ENCODE measurements at places on chromosomes 7 and 10.
A peak's percentile ranks its signal among the peaks of the same experiment; 100 is the strongest.

DNA sequence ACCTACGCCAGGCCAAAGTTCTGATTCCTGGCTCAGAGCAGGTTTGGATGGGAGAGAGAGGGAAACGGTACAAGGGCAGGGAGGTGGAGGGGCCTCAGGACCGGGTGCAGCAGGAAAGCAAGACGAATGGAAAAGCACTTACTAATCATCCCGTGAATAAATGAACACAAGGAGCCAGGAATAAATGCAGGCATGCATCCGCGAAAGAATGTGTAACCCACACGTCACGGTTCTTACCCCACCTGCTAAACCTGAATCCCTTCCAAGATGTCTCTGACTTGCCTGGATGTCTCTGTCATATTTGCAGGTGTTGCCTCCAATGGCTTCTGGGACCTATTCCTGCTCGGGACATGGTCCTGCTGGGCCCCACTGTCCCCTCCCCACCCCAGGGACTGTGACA, 335.2 kb upstream of the RNF32 start:
- DNase-seq: no peak

- DNase-seq: no peak
Observed at GRCh38 chr10:102965311-102965851, 47.3 kb downstream of the CNNM2 start.

DNA sequence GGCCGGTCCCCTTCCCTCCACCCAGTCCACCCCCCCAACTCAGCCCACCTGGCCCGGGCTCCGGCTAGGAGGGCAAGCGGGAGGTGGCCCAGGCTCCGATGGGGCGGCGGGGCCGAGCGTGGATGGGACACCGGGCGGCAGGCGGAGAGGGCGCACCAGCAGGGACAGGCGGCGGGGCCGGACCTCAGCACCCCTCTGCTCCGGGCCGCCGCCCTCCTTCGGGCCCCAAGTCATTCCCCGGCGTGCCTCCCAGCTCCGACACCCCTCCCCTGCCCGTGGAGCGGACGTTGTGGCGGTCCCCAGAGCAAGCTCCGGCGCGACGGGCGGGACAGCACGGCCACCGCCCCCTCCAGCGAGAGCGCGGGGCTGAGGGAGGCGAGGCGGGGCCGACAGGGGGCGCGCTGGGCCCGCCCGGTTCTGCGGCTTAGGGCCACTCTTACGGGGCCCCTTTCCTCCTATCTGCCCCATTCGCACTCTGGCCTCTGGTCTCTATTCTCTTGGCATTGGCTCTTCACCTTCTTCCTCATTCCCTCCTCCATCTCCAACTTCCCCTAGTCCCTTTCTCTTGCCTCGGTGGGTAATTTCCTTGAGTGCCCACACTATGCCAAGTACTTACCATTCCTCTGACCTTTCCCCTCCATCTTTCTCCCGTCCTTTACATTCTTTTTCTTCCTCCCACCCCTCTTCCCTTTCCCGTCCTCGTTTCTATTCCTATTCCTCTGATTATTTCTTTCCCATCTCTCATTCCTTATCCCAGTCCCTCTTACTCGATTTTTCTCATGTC, 701 bp upstream of the GBX1 start:
- DNase-seq: no peak

DNA sequence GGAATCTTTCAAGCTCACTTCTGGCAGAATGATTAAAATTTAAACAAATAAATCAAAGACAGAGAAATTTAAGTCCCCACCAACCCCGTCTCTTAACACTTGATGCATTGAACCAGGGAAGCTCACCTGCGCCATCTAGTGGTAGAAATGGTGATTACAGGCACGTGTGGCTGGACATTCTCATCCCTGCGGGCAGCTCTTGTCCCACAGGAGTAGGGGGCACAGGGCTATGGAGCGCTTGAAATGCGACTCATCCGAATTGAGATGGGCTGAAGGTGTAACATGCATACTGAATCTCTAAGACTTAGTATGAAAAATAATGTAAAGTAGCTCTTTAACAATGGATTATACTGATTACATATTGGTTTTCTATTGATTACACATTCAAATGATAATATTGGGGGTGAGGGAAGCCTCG, 24.8 kb upstream of the SLIT1 start:
- peak; percentile 83 for DNase-seq

DNA sequence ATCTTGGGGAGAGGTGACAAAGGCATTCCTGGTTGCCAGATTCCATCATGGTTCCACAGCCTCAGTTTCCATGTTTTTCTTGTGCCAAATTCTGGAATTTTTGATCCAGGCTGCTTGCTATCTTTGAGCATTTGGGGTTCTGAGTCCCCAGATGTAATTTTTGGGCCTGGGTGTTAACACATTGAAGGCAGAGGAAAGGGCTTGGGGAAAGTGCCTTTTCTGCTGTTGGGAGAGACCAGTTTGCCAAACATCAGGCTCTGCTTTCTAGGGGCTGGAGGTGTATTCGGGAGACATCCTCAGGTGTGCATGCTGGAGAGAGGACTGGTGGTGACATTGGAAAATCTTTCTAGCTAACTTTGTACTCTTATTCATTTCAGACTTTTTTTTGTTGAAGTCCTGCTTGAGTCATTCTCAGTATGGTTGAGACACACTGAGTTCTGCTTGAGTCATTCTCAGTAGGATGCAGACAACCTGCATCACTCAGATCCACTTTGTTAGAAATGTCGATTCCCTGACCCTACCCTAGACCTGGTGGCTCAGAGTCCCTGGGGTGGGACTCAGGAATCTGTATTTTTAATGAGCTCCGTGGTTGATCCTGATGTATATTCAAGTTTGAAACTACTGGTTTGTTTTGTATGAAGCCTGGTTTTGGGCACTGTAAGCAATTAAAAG, 101.0 kb downstream of the LRMDA start:
- DNase-seq: no peak

DNA sequence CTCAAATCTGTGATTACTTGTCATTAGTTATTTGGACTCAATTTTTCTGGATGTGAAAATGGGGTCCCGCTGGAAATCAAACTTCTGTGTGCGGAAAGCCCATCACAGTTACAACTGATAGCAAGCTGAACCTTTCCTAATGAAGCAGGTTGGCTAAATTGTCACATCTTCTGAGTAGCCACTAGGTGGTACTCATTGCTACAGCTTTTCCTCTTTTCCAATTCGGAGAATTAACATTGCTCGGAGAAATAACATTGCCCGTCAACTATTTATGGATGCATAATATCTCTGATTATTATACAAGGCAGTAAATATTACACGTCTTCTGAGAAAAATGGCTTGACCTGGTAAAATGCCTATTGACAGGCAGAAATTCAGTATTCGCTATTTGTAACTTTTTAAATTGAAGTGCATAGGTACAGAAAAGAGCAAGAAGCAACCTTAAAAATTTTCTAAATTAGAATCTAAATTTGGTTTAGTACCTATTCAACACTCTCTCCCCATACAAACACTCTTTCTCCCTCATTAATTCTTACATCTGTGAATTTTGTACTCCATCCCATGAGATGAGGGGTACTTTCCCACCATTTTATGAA, 17.3 kb upstream of the BLOC1S2 start:
- no peak for DNase-seq

DNA sequence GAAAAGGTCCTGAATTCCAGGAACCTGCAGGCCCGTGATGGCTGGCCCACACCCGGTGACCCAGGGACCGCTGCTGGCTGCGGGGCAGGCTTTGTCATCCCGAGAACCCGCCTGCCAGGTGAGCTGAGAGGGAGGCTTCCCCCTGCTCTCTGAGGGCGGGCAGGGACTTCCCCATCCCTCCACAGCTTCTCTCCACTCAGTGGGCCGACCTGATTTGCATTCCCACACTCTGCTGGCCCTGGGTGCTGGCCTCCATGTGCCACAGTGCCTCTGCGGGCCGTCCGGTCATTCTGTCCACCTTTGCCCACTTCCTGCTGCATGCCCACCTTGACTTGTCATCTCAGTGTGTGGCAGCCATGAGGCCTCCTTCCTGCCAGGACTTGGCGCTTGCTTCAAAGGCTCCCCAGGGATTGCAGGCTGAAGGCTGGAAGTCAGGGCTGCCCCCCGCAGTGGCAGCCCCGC, 35.3 kb downstream of the PALD1 start:
- DNase-seq: no peak

GRCh38 chr7:129354428-129355157, 79.6 kb upstream of the STRIP2 start:
- no peak for DNase-seq

Measured in dorsolateral prefrontal cortex (tissue), 122 donors.